ENCODE measurements at places on chromosomes 12 and 14.

DNA sequence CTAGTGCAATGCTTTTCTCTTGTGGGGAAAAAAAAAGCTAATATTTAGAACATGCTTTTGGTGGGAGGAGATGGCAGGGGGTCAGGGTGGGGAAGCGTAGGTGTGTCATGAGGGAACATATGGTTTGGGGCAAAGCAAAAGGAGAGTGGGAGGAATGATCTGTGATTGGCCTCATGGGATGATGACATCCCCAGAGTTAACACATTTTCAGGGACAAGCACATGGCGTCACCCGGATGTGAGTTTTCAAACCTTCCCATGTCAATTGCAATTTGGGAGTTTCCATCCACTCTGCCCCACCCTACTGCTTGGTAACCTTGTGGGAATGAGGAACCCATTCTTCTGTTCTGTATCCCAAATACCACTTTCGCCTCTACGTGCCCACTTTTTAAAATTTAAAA, 164.2 kb downstream of the SSPN start:
- H3K4me1 ChIP-seq, result no peaks in the 10 kb centered on the region
- H3K27me3 ChIP-seq, result no peaks in the 10 kb centered on the region
- no peak overlapping the region for H3K4me3 ChIP-seq

GRCh38 chr12:89461649-89462612, 62.7 kb downstream of the GALNT4 start:
- H3K4me3 ChIP-seq, result peak overlapping the region; percentile 6
- no peak overlapping the region for H3K27ac ChIP-seq
- H3K36me3 ChIP-seq, result no peaks in the 10 kb centered on the region
- no peak for DNase-seq
- peaks cover 3% of the 10 kb centered on the region for H3K4me1 ChIP-seq

DNA sequence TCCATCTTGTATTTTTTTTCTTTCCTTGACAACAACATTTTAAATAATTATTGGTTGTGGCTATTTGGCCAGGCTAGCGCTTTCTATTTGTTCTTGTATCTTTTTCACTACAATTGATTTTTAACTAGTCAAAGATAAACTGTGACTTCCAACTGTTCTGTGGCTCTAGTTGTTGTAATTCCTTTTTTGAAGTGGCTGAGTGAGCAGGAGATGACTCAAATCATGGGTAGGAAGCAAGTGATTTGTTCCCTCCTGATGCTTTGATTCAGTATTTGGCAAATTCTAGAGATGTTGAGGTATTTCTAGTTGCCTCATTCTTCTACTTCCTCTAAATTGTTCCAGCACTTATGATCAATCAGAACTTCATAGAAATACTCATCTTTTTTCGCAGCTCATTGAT, 633.5 kb downstream of the RERGL start:
- no peak overlapping the region for H3K4me3 ChIP-seq
- H3K4me1 ChIP-seq, result no peaks in the 10 kb centered on the region
- H3K36me3 ChIP-seq, result no peaks in the 10 kb centered on the region
- no peak overlapping the region for H3K27ac ChIP-seq

DNA sequence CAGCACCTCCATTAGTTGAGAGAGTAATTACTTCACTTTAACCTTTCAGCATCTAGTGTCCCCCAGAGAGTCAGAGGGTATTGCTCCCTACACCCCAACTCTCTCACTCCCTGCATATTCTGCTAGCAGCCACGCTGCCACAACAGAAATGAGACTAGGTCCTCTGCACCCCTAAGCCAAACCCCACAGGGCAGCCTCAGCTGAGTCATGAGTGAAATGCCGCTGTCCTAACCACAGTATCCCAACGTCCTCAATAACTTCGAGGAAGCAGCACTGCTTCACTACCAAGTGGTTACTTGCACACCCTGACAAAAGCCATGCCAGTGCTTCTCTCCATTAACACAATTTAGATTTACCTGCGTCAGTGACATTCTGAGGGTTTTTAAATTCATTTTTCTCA, 6.9 kb upstream of the LYZ start:
- no peaks in the 10 kb centered on the region for H3K36me3 ChIP-seq
- no peak for DNase-seq
- H3K4me1 ChIP-seq, result no peaks in the 10 kb centered on the region

GRCh38 chr14:68606644-68607043, 186.2 kb downstream of the ZFP36L1 start:
- DNase-seq, result peak; percentile 1
- peaks cover 8% of the 10 kb centered on the region for H3K4me1 ChIP-seq
- no peak overlapping the region for H3K4me3 ChIP-seq
- no peak overlapping the region for H3K27ac ChIP-seq

DNA sequence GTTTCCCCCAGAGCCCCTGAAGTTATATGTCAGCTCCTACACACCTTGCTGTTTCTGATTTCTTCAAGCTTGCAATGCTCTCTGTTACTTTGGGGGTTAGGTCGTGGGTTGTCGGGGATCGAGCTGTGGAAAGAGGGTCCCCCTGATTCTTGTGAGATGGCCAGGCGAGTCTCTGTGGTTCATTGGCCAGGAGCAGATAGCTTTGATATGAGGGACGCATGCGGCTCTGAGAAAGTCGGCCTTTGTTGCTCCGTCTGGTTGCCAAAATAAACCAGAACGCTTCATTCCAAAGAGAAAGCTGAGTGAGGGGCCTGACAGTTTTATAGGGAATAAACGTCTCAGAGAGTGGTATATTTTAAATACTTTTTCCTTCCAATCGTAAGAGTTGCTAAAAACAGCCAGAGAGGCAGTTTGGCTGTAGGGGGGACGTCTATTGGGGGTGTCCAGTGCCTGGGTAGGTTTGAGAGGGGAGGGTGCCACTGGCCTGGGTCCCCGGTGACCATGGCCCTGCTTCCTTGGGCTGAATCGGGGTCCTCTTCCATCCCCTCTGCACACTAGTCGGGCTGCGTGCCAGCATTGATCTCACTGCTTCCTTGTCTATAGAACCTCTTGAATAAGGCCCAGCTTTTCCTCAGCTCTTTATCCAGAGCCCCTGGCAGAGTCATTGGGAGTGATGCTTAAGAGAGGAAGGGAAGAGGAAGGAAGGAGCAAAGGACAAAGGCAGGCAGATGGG, 18.9 kb downstream of the CCND2 start:
- peaks cover 4% of the 10 kb centered on the region for H3K27me3 ChIP-seq
- no peak overlapping the region for H3K27ac ChIP-seq
- no peaks in the 10 kb centered on the region for H3K4me1 ChIP-seq
- H3K4me3 ChIP-seq, result no peak overlapping the region
- DNase-seq, result no peak
- H3K36me3 ChIP-seq, result no peaks in the 10 kb centered on the region

- peaks cover 59% of the 10 kb centered on the region for H3K4me1 ChIP-seq
- no peaks in the 10 kb centered on the region for H3K36me3 ChIP-seq
- no peak overlapping the region for H3K4me3 ChIP-seq
- H3K27ac ChIP-seq, result peak overlapping the region; percentile 31
- no peaks in the 10 kb centered on the region for H3K27me3 ChIP-seq
Measured at GRCh38 chr12:104347374-104348075, 44.0 kb downstream of the EID3 start.

GRCh38 chr12:17062267-17063036, 456.5 kb upstream of the LMO3 start:
- DNase-seq, result no peak
- no peaks in the 10 kb centered on the region for H3K27me3 ChIP-seq

DNA sequence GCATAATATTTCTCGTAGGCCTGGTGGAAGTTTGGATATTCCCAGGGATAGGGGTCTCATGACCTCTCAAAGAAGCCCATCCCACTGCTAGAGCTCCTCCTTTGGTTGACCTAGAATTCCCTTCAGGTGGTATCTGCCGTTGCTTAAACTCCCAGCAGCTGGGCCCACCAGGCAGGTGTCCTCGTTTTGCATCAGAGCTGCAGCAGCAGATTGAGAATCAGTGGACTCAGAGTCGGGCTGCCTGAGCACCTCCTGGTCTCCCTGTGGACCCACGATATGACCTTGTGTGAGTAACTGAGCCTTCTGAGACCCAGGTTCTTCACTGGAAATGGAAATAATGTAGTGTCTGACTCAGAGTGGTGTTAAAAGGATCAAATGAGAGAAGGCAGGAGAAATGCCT, 132.7 kb downstream of the PAPOLA start:
- no peaks in the 10 kb centered on the region for H3K36me3 ChIP-seq
- no peak overlapping the region for H3K27ac ChIP-seq
- H3K4me3 ChIP-seq, result no peak overlapping the region
- DNase-seq, result no peak
- no peaks in the 10 kb centered on the region for H3K27me3 ChIP-seq

DNA sequence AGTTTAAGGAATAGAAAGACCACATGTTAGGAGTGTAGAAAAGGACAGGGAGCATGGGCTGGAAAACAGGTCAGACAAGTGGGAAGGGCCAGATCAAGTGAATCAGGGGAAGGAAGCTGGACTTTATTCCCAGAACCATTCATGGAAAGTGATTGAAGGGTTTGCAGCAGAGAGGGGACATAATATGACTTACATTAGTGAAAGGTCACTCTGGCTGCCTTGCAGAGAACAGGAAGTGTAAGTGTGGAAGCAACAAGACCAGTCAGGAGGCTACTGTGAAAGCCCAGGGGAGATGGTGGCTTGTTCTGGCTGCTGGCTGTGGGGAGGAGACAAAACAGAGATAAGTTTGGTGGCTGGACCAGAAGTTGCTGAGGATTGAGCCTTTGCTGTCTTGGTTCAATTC, 69.1 kb downstream of the VCPKMT start:
- H3K27ac ChIP-seq, result peak overlapping the region; percentile 59
- peaks cover 9% of the 10 kb centered on the region for H3K4me1 ChIP-seq
- no peaks in the 10 kb centered on the region for H3K36me3 ChIP-seq
- H3K27me3 ChIP-seq, result no peaks in the 10 kb centered on the region
- no peak for DNase-seq
- H3K4me3 ChIP-seq, result no peak overlapping the region

DNA sequence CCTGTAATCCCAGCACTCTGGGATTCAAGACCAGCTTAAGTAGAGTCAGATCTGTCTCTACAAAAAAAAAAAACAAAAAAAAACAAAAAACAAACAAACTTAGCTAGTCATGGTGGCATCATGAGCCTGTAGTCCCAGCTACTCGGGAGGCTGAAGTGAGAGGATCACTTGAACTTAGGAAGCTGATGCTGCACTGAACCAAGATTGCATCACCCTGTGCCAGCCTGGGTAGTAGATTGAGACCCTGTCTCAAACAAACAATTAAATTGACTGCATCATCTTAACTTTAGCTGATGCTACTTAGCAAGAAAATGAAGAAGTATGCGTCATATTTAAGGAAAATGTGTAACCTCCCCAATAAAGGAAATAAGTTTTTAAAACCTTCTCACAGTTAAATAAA, 136.6 kb upstream of the ATXN7L3B start:
- no peak overlapping the region for H3K27ac ChIP-seq
- no peak overlapping the region for H3K4me3 ChIP-seq
- no peak for DNase-seq
- no peaks in the 10 kb centered on the region for H3K27me3 ChIP-seq
- no peaks in the 10 kb centered on the region for H3K36me3 ChIP-seq

- no peak overlapping the region for H3K27ac ChIP-seq
- no peak overlapping the region for H3K4me3 ChIP-seq
- H3K4me1 ChIP-seq, result peaks cover 11% of the 10 kb centered on the region
- peaks cover 41% of the 10 kb centered on the region for H3K27me3 ChIP-seq
Measured at GRCh38 chr12:49294086-49294803, 702 bp upstream of the PRPH start.
